ENCODE measurements at places on chromosomes 6 and 20.

DNA sequence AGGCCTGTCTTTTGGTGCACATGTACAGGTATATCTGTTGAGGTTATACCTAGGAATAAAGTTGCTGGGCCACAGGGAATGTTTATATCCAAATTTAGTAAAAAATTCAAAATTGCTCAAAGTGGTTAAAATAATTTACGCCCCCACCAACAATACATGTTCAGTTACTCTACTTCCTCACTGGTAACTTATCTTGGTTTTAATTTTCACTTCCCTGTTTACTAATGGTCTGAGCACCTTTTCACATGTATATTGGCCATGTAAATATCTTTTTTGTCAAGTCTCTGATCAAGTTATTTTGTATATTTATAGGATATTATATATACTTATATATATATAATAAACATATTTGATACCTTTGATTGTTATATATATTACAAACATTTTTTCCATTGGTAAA, 9.7 kb downstream of the PDE7B start:
- no peak for DNase-seq

DNA sequence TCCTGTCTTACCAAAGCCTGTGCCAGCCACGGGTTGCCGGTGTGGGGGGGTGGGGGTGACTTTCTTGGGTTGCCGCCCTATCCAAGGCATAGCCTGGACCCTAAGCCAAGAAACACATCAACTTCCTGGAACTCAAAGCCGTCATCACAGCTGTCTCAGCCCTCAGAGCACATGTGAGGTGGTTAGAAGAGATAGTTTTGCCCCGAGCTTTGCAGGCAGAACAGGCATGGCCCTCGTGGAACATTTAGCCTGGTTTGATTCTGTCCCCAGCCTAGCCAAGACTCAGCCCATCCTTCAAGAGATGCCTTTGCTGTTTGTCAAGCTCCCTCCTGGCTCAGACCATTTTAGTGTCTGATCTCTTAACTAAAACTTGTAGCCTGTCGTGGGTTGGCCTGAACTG, 64.9 kb downstream of the RREB1 start:
- DNase-seq = peak; percentile 47

DNA sequence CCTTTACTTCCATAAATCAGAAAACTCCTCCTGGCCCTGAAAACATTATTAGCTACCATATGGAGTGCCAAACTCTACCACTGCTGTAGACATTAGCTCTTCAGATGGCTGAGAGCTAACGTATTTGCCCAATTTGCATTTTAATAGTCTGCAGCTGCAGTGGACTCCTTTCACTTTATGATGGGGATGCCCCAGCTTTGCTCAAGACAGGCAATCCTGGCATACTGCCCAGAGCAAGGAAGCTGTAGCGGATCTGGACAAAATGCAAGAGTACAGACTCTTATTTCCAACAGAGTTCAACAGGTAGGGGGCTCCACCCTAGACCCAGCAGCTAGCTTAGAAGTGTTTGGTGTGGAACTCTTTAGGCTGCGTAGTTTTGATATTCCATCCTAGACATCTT, 246.7 kb downstream of the FOXC1 start:
- peak; percentile 60 for DNase-seq

DNA sequence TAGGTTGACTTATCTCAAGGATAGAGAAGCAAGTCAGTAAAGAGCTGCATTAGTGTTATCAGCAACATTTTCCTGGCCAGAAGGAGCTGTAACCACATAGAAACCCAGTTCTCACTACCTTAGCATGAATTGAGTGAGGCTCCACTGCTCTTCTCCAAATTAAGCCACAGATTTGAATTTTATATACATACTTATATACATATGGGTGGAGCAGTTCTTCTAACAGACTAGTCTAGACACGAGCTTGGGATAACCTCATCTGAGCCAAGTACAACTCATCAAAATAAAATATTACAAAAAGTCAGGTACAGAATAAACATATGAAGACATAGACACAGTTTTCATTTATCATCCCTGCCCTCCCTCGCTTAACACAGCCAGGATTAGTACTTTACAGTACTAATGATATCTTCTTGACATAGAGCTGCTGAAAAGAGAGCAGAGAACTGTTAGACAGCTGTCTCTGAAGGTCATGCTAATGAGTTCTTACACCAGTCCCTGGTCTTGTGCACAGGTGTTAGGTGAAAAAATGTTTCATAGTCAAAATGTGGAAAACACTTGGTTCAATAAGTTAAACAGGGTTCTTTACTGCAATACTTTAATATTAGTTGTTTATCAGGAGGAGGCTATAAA, 147.4 kb upstream of the HTR1E start:
- no peak for DNase-seq

DNA sequence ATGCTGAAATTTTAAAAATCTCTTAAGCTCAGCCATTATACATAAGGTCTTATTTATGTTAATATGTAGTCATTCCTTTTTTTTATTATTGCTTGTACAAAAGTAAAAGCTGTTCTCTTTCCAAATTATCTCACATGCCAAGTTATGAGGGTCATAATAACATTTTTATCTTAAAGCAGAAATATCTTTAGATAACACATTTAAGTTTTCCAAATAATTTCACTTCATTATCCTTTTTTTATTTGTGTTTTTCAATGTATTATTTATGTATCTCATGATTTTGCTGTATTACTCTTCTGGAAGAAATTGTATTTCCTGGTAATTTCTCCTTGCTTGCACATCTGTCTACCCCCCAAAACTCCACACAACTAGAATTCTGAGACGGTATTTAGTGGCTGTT, 461.1 kb upstream of the SOX4 start:
- DNase-seq = no peak

- no peak for DNase-seq
Observed at GRCh38 chr6:21507811-21508210, 85.7 kb upstream of the SOX4 start.

- DNase-seq = no peak
Observed at GRCh38 chr20:14764511-14765369, 427.3 kb upstream of the FLRT3 start.

DNA sequence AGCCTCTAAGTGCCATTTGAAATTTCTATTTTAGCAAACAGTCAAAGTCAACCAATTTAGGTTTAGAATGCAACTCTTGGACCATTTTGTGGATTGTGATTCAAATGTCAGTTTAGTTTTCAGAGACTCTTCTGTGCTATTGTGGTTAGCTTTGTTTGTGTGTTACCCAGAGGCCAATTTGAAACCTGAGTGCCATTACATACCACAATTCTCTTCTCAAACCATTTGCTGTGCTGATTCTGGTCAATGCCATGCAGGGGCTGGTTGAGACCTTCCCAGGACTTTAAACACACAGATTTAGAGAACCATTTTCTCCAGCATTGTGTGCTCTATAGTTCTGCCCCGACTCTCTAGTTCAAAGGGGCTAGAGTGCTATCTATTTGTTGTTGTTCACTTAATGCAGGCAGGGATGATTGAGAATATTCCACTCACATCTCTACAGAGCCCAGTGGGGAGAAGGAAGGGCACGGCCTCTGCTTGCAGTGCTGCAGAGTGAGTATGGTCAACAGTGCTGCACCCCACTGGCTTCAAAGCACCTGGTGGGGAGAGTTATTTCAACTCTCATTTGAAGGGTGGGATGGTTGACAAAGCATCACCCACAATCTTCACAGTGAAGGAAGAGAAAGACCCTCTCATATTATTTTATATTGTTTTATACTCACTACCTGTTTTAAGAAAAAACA, 738.2 kb downstream of the COL12A1 start:
- DNase-seq = no peak

- peak; percentile 3 for DNase-seq
Observed at GRCh38 chr6:128743974-128744765, 138.8 kb upstream of the LAMA2 start.

DNA sequence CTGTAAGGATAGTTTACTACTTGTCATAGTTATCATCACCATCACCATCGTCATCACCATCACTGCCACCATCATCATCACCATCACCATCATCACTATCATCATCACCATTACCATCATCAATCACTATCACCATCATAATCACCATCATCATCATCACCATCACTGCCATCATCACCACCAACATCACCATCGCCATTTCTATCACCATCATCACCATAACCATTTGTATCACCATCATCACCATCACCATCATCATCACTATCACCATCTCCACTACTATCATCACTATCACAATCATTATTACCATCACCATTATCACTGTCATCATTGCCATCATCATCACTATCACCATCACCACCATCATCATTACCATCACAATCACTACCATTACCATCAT, 655.5 kb upstream of the DEFB115 start:
- no peak for DNase-seq

DNA sequence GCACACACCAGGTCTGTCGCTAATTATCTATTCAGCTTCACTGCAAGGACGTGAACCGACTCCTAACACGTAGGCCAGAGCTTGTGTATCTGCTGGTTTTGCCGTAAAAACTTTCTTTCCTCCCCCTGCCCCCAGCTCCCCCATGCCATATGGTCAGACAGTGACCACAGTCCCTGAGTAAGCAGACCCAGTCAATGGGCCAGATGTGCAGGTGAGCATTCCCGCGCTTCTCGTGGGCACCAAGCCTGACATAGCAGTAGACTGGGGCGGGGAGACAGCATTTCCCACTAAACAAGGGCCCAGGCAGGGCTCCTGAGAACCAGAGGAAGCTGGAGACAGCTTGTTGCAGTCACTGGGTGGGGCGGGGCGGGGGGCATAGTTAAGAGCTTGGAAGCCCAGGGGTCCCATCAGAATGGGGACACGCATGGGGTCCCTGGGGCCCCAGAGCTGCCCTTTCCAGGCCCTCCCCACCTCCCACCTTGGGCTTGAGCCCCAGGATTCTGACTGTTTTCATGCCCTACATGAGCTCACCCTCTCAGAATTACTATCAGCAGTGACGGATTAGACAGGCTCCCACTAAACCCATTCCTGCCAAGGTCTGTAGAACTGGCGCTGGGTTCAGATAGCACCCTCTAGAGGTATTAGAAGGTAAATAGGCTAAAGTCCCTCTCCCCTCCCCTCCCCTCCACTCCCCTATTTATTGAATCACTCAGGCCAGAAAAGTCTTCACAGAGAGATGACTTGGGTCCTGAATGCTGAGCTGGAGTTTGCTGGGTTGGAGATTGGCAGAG, 51.8 kb downstream of the CDH26 start:
- DNase-seq = no peak

All from astrocyte of the hippocampus (primary cell).